ENCODE measurements at places on chromosomes 5 and 9.

- no peak for DNase-seq
These were observed 2.7 kb downstream of the EPB41L4B start for GRCh38 chr9:109317979-109318741.

GRCh38 chr5:143057580-143057999 lies 287.4 kb downstream of the ARHGAP26 start:
- DNase-seq = no peak

- no peak for DNase-seq
These were observed 21.2 kb downstream of the ENC1 start for GRCh38 chr5:74619308-74619707.

- no peak for DNase-seq
These were observed 34.4 kb downstream of the CPEB4 start for GRCh38 chr5:173922527-173922926.

DNA sequence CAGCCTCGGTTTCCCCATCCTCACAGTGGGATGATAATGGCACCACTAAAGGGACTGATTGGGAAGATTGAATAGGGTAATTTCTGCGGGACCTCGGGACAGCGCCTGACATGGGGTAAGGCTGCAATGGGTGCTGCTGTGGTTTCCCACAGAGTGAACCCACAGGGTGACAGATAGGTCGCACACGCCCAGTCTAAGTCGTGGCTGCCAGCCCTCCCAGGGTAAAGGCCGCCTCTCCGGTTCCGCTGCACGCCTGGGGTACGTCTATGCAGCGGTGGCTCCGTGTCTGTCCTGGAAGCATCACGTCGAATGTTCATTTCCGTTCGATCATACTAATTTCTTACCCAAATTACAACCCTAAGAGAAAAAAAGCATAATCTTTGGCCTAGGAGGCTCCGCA lies 631 bp downstream of the CFAP77 start:
- no peak for DNase-seq

- no peak for DNase-seq
These were observed 40.1 kb downstream of the TRPM6 start for GRCh38 chr9:74847478-74848152.

DNA sequence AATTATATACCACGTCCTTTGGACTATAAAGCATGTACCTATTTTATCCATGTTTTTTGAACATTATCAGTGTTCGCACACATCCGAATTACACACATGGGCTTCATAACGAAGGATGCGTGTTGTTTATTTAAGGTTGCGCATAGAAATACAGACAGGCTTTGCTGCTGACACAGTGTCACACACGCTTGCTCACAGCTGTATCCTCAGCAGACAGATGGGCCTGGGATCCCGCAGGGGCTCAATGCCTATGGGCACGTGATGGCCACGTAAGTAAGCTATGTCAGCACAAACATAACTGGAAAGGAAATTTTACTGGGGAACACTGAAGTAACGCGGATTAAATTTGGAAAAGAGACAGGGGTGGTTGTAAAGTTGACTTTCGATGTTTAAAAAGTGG lies 76.6 kb downstream of the OTULIN start:
- no peak for DNase-seq

- DNase-seq = no peak
These were observed 602.6 kb downstream of the MTRR start for GRCh38 chr5:8471581-8471980.

- DNase-seq = no peak
These were observed 472.9 kb downstream of the PRELID2 start for GRCh38 chr5:145362266-145362665.

- no peak for DNase-seq
These were observed 507.5 kb downstream of the MTRR start for GRCh38 chr5:8376478-8376877.

GRCh38 chr9:94875300-94876020 lies 149.0 kb downstream of the AOPEP start:
- no peak for DNase-seq

DNA sequence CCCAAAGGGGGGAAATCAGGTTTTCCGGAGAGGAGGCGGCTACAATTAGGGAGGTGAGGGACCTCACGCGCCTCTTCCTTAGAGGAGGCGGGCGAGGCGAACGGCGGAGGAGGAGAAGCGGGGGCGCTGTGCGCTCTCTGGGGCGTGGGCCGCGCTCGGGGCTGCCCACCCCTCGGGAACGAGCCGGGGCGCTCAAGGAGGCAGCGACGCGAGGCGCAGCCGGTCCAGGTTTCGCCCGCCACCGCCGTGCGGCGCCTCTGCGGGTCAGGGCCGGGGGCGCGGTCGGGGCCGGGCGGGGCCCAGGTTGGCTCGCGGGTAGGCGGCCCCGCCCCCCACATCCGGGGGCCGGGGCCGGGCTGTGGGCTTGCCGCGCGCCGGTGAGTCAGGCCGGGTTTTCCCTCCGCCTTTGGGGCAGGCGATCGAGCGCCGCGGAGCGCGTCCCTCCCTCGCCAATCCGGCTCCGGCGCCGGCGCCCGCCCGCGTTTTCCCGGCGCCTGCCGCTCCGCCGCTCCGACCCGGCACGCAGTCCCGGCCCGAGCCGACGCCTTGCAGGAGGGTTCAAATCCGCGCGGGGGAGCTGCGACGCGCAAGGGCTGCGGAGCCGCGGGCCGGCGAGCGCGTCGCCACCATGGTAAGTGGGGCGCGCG lies at the start of gene N4BP3:
TSS of gene N4BP3 (plus strand) at position 392 of the 647 bp plus-strand sequence. CDS start 6,052 bp downstream, outside the sequence.
- peak; percentile 67 for DNase-seq

GRCh38 chr9:88399966-88400365 lies 11.7 kb downstream of the SPIN1 start:
- DNase-seq = no peak
